ENCODE measurements at places on chromosomes 5 and 9. TPM values are rescaled to one million over a fixed set of nuclear protein-coding genes. Genes with fewer than 3 reads are reported as not detected.

Gene ANKRD34B
- total RNA-seq = not detected

Gene HSPB3
- total RNA-seq = 0.33 TPM

Gene SPATA31D4
- not detected for total RNA-seq

Gene RNF20
- total RNA-seq = 30.4 TPM

Gene SLCO6A1
- total RNA-seq = not detected

Gene PHF24
- under 0.01 TPM for total RNA-seq

Gene NUTM2F
- not detected for total RNA-seq

Gene GALT
- total RNA-seq = 35.3 TPM

Gene PRRT1B
- total RNA-seq = not detected

Gene C5orf52
- not detected for total RNA-seq

Gene UNC13B
- total RNA-seq = 43.8 TPM

Gene MARCOL
- not detected for total RNA-seq

Gene ARL14EPL
- total RNA-seq = not detected

Gene ANXA2R
- 1.7 TPM for total RNA-seq
